ENCODE measurements at places on chromosomes 12 and 14.
A peak's percentile ranks its signal among the peaks of the same experiment; 100 is the strongest.

DNA sequence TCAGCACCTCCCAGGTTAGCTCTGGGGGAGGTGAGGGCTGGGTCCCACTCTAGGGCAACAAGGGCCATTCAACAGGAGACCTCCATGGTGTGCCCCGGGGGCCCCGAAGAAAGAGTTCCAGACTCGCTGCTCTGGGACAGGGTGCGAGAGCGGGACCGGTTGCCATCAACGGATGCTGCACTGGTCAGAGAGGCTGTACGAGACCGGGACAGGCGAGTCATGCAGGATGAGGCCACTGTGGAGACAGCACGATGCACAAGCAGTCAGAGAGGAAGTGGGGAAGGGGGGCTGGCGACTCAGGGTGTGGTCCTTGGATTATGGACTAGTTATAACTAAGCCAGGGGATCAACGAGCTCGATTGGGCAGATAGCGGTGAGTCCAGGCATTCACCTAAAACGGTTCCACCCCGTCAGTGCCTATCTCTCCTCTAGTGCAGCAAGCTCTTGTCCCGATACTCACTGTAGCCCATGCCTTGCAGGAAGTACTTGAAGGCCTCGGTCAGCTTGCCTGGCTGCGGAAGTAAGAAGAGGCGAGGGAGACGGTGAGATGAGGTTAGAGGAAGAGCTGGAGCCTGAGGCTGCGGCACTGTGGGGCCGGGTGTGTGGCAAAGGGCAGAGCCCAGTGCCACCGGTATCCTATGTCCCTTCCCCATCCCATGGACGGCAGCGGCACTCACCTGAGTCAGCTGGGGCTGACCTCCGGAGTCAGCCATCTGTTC, 7.2 kb downstream of the NDRG2 start:
- DNase-seq, result no peak

GRCh38 chr14:66369157-66369697, 116.9 kb upstream of the CCDC196 start:
- DNase-seq, result no peak

GRCh38 chr12:83018088-83018487, 331.4 kb downstream of the TMTC2 start:
- DNase-seq, result peak; percentile 65

DNA sequence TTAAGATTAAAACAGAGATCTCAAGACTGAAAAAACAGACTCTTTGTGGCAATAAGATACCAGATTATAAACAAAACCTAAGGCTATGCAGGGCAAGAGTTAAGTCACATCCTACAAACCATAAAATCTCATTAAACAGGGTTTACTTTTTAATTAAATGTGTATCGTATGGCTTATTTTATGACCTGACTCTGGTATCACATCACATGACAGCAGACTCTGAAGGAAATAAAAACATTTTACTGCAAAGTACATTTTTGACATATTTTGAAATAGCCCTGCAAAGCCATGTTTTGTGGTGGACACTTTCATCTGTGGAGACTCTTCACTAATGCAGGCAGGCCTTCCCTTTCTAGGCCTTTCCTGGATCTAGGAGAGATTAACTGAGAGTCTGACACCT, 327.6 kb upstream of the CLEC14A start:
- no peak for DNase-seq

- DNase-seq, result no peak
These were observed 93.2 kb downstream of the EMP1 start for GRCh38 chr12:13289653-13290289.

DNA sequence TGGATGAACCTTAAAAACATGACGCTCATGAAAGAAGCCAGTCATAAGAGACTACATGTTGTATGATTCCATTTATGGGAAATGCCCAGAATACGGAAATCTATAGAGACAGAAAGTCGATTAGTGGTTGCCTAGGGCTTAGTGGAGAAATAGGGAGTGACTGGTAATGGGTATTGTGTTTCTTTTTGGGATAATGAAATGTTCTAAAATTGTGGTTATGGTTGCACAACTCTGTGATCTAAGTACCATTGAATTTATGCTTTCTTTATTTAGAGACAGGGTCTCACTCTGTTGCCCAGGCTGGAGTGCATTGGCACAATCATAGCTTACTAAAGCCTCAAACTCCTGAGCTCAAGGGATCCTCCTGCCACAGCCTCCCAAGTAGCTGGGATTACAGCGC, 8.0 kb downstream of the RBMS2 start:
- peak; percentile 5 for DNase-seq

GRCh38 chr12:57280211-57281062, 29.4 kb upstream of the STAC3 start:
- DNase-seq, result peak; percentile 87

GRCh38 chr14:73237786-73238423, 599 bp downstream of the PAPLN start:
- DNase-seq, result no peak

DNA sequence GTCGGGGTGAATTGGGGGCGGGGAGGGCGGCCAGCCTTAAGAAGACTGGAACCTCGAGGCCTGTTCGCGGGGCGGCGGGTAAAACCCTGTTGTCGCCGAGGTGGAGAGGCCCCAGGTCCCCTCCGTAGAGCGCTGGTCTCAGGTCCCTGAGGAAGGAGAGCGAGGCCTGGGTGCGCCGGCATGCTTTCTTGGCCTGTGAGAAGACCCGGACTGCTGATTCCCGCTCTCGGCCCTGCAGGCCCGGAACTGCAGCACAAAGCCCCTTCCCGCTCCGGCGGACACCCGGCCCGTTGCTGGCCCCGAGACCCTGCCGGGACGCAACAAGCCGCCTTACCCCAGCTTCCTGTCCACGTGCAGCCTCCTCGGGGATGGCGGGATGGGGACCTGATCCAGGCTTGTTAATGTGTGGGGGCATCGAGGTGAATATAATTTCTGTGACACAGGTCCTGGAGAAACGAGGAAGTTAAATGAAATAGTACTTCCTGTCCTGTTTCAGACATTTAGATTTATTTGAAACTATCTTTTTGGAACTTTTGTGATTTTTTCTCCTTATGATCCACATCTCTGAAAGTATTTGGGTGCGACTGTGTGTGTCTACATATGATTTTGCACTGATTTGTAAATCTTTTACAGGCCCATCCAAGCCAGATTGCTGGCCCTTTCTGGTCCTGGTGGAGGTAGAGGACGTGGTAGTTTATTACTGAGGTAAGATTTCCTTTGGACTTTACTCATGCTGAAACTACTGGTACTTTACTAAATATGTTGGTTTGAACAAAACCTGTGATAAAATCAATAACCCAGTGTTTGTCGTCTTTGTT, 600 bp downstream of the PNN start:
- peak; percentile 28 for DNase-seq

DNA sequence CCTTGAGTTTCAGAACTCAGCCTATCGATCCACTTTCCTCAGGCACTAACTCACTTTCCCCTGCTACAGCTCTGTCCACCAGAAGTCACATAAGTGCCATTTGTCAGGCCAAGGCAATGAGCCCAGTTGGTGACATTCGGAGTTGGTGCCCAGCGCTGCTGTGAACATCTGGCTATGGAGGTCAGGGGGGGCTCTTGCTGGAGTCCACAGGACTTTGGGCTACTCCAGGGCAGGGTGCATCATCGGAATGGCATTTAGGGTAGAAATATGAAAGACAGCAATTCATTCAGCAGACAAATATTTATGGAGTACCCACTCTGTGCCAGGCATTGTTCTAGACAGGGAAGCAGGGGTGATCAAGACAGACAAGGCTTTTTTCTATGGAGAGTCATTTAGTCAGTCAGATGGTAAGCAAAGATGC, 1.5 kb upstream of the PPP1CC start:
- peak; percentile 74 for DNase-seq

DNA sequence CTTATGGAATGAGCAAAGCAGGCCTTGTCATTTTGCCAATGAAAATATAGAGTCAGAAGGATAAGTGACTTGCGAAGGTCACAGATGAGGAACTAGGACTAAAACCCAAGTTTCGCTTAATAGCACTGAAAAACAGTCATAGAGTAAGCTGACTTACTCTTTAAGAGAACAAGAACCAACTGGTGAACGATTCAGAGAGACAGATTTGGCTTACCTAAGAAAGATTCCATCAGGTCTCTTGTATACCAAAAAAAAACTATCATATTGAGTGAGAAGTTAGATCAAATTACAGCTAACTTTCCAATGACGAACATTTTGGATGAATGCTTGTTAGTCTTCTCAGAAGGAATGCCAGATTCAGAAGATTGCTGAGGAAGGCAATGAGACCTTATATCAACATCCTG, 74.2 kb downstream of the ZFC3H1 start:
- DNase-seq, result no peak

DNA sequence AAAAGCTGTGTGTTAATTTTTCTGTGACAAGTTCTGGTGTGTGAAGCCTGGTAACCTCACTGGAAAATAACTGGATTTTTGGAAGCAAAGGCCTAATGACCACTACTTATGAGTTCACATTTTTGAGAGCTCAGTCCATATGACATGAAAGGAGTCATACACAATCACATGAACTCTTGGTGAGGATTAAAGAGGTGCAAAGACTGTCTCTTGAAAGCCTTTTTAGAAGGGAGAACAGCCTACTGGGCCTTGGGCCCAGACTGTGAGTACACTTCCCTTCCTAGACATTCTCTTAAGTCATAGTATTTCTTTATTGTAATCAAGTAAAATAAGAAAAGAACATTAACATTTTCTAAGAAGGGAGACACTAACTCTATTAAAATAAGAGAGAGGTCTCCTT, 176.1 kb downstream of the BCAT1 start:
- DNase-seq, result no peak

- DNase-seq, result no peak
These were observed 74.3 kb downstream of the SUSD6 start for GRCh38 chr14:69685716-69686115.

- peak; percentile 73 for DNase-seq
These were observed 28.9 kb upstream of the MAPKAPK5 start for GRCh38 chr12:111812881-111813741.

- DNase-seq, result peak; percentile 94
These were observed 191.6 kb downstream of the DUSP6 start for GRCh38 chr12:89160716-89161123.

DNA sequence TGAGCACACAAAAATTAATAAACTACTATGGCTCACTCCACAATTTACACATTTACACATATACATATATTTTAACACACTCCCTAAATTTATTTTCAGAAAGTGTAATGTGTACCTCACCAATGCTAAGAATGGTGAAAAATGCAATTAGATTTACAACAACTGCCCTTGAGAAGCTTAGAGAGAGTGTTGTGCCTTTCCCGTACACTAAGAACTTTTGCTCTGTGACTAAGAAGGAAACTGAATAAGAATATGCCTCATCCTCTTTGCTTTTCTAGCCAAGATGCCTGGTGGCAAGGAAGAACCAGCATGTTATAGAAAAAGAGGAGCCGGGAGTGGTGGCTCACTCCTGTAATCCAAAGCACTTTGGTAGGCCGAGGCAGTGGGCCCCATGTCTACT, 62.3 kb downstream of the SINHCAF start:
- no peak for DNase-seq

- no peak for DNase-seq
These were observed 38.6 kb upstream of the NRXN3 start for GRCh38 chr14:78131616-78132015.

- DNase-seq, result no peak
These were observed 51.8 kb downstream of the PPP2R5C start for GRCh38 chr14:101813171-101813759.

- DNase-seq, result no peak
These were observed 890 bp downstream of the KRT71 start for GRCh38 chr12:52552055-52552454.

DNA sequence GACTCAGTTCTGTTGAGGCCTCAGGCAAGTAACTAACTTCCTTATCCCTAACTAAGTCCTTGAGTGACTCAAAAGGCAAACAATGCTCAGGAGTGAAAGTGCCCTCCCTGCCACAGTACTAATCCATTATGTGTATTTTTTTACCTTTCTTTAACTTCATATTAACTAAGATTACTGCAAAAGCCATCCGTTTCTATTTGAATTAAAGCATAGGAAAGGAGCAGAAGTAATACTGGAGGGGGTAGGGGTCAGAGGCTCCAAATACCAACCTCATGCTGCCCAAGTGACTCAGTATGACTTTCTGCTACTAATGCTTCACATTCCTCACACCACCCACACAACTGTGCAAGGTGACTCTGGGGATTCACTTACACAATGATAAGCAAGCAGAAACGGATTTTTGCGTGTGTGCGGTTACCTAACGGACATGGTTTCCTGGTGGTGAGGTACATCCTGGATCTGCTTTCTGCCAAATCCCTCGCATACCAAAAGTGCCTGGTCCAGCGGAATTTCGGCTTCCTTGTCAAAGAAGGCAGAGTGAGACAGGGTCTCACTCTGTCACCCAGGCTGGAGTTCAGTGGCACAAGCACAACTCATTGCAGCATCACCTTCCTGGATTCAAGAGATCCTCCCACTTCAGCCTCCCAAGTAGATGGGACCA, 25.1 kb downstream of the MOK start:
- peak; percentile 94 for DNase-seq

GRCh38 chr14:104003616-104004015, 61.3 kb upstream of the RD3L start:
- DNase-seq, result no peak

DNA sequence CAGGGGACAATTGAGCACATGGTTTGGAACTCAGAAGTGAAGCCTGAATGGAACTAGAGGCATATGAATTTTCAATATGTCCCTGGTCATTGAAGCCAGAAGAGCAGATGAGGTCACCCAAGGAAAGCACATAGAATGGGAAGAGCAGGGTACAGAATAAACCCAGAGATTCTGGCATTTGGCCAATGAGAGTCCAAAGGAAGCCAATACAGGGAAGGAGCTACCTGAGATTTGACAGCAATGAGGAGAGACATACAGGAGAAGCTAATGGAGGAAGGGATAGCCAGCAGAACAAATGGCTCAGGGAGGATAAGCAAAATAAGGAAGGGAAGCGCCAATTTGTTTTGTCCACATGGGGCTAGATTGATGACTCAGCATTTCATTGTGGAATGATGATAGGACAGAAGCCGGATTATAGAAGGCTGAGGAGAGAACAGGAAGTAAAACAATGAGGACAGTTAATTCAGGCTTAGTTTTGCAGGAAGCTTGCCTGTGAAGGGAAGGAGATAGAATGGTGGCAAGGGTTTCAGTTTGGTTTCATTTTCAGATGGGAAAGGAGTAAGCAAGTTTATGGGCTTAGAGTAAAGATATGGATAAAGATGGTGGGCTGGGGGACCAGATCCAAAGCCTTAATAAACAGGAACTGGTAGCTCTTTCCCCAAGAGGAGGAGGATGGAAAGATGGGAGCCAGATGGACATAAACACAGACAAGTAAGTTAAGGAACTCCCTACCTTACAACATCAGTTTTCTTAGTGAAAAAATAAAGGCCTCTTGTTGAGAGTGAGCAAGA, 3.2 kb upstream of the SPTSSA start:
- DNase-seq, result peak; percentile 51

All from RPMI7951 (cell line).